ENCODE measurements at places on chromosomes 6 and 20.

- peak; percentile 51 for DNase-seq
Observed at GRCh38 chr6:113859349-113860180, 2.4 kb downstream of the MARCKS start.

- no peak for DNase-seq
Observed at GRCh38 chr6:162108041-162108440, 619.5 kb downstream of the PRKN start.

DNA sequence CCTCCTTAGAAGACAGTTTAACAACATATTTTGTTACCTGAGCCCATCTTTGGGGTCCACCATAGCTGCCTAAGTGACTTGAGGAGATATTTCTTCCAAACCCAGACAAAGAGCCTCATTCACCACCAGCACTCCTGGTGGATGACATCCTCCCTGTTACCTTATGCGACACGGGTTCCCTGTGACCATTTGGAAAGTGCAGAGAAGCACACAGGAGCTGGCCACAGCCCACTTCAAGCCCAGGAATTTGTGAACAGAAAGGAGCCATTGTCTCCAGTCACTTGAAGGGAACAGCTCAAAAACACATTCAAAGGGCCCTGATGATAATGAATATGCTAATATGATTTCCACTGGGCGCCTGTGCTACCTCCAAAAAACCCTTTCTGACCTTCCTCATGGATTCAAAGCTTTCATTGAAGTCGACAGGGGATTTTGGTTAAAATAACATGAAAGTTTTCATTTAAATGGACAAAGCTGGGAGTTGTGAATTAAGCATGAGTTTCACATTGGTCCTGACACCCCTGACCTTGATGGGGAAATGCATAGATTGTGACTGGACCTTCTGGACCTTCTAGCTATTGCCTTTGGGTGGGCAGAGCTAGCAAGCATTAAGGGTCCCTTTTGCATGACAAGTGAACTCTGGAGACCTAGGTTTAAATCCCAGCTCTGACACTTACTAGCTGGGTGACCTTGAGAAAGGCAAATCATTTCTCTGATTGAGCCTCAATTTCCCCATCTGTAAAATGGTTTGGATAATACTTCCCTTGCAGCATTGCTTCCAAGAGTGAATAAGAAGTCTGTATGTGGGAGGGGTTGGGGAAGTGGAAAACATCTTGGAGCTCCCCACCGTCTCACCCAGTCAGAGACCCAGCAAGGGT lies 83.3 kb upstream of the SIRPA start:
- DNase-seq, result no peak

DNA sequence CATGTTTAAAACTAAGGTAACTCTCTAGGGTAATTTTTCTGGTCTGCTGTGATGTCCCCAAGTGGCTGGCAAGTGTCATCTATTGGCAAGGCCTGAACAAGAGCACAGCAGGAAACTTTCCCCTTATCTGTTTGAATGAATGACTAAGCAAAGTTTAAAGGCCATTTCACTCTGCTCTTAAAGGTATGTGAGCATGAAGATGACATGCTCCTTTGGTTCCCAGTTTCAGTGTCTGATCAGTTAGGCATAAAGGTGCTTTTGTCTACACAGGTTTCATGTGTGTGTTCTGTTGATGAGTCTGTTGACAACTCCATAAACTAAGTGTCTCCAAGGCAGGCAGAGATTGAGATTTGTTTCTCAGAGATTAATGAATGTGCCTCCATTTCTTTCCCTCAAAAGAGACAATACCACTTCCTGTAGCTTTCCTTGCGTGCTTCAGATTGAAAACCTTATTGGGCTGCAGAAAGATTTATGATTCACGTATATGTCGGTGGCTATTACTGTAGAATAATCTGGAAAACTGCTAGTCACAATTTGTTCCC lies 83.9 kb downstream of the MAP3K7 start:
- no peak for DNase-seq

- DNase-seq, result no peak
Observed at GRCh38 chr20:34473262-34473883, 42.8 kb upstream of the DYNLRB1 start.

DNA sequence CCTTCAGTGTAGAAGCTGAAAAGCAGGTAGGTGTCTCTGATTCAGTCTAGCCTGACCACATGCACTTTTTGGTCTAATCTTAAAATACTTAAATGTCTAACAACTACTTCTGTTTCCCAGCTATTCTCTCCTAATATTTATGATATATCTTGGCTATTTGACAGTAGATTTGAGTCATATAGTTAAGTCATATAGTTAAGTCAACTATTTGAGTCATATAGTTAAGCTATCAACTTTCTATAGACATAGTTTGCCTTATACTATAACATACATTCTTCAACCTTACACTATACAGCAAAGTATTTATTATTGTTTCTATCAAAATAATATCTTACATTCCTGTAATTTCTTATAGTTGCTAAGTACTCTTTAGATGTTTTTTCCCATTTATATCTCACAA lies 110.9 kb downstream of the GMDS start:
- no peak for DNase-seq

- no peak for DNase-seq
Observed at GRCh38 chr6:141764388-141764787, 368.3 kb upstream of the GJE1 start.

- DNase-seq, result no peak
Observed at GRCh38 chr6:29749308-29749662, 26.1 kb downstream of the HLA-F start.

- no peak for DNase-seq
Observed at GRCh38 chr6:79812195-79812594, 135.2 kb downstream of the ELOVL4 start.

DNA sequence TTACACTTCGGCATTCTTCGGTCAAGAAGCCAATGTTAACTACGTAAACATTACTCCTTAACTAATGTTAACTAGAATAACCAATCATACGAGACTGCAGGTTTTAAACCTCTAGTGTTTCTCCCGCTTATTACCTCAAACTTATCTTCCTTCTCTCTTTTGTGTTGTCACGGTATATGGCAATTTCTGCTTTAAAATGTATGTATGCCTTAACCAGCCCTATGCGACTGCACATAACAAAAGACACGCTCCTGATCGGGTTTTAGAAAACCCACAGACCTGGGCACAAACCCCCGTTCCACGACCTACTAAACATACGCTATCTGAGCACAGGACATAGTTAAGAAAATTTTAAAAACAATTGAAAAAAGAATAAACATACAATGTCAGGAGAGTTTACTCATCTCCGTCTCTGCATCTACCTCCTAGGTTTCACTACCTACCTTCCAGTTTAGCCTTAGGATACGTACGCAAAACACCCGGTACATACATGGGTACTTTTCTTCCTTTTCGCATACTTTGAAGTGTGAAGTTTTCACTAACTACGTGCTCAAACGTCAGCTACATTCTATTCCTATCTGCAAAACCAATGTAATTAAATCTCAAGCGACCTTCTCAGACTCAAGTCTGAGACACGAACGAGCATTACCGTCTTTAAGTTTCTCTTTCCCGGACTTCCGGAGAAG lies 1.1 kb downstream of the CD164 start:
- peak; percentile 8 for DNase-seq

- no peak for DNase-seq
Observed at GRCh38 chr6:162467679-162468078, 259.9 kb downstream of the PRKN start.

GRCh38 chr20:62014889-62015537 lies 50.7 kb downstream of the TAF4 start:
- DNase-seq, result no peak

DNA sequence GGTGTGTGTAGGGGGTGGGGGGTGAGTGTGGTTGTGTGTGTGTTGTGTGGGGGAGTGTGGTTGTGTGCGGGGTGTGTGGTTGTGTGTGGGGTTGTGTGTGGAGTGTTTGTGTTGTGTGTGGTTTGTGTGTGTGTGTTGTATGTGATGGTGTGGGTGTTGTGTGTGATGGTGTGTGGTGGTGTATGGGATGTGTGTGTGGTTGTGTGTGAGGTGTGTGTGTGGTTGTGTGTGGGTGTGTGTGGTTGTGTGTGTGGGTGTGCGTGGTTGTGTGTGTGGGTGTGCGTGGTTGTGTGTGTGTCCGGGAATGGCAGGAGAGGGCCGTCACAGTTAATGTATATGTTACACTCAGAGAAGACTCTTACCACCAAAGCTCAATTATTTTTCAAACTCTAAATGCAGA lies 79.8 kb downstream of the TBXT start:
- DNase-seq, result no peak

DNA sequence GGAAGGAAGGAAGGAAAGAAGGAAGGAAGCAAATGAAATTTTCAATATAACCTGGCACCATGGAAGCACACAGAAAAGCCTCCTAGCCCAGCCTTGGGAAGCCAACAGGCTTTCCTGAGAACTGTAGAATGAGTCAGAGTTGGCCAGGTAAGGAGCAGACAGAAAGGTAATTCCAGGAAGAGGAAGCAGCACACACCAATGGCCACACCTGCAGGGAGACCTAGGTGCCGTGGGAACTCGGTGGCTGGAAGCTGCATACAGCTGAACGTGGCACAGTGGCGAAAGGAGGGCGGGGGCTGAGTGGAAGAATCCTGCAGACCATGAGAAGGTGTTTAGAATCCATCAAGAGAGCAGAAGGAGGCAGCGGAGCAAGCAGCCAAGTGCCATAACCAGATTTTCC lies 224.8 kb upstream of the RREB1 start:
- no peak for DNase-seq

GRCh38 chr6:154058963-154059680 lies 20.1 kb downstream of the OPRM1 start:
- no peak for DNase-seq

DNA sequence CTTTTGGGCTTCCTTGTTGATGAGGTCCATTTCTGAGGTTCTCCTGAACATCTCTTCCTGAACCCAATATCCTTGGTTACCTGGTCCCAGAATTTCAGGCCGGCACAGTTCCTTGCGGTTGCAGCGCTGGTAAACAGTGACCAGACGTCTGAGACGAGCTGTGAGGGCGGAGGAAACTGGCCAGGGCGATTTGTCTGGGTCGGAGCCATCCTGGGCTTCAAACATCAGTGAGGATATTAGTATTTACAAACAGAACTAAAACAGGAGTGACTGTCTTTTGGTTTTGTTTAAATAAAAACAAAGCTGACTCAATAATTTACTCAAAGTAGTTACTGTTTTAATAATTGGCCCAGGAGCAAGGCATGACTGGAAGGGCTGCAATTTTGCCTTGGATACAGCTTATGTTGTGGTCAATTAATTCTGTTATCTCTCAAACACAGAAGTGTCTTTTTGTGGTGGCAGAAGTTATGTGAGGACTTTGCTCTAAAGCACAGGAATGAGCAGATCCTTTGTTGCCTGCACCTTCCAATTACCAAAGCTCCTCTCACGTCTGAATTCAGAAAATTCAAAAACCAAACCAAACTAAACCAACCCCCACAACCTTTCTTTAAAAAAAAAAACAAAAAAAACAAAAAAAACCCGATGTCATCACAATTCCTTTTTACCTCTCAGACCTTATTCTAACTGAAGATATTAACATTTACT lies 58.7 kb upstream of the EMILIN3 start:
- DNase-seq, result peak; percentile 22

GRCh38 chr6:82906951-82907350 lies 158.7 kb downstream of the UBE3D start:
- DNase-seq, result peak; percentile 39

GRCh38 chr6:40439026-40439800 lies 148.0 kb downstream of the LRFN2 start:
- no peak for DNase-seq

GRCh38 chr6:31687860-31688693 lies 7.2 kb upstream of the LY6G5C start:
- no peak for DNase-seq

- DNase-seq, result no peak
Observed at GRCh38 chr6:121383478-121383877, 49.2 kb upstream of the TBC1D32 start.

- no peak for DNase-seq
Observed at GRCh38 chr20:38471245-38471644, 1.4 kb upstream of the RALGAPB start.

GRCh38 chr6:14254505-14254904 lies 136.9 kb downstream of the CD83 start:
- no peak for DNase-seq

DNA sequence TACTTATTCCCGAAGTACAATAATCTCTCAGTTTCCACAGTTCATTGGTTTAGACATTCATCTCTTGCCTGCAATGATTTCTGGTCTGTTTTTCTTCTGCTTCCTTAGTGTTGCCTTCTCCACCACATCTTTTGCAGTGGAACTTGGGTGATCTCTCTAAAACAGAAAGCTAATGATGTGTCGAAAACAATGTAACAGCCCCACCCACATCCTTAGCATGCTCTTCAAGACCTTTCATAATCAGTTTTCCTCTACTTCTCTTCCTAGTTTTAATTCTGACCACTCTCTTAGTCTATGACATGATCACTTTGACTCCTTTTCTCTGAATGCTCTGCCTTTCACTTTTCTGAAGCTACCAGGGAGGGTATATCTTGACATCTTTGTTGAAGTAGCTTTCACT lies 1007.9 kb upstream of the CITED2 start:
- DNase-seq, result no peak

DNA sequence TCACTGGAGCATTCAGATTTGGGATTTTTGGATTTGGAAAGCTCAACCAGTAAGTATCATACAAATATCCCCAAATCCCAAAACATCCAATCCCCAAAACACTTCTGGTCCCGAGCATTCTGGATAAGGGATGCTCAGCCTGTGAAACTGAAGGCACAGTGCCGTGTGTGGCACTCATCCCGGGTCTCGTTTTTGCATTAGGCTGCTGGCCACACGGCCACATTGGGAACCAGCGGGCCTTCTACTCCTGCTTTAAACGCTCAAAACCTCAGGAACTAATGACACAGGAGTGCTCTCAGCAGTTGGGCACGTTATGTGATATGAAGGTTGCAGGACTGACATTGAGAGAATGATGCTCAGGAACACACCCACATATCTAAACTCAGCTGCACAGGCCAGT lies 35.6 kb downstream of the PSMG4 start:
- no peak for DNase-seq

DNA sequence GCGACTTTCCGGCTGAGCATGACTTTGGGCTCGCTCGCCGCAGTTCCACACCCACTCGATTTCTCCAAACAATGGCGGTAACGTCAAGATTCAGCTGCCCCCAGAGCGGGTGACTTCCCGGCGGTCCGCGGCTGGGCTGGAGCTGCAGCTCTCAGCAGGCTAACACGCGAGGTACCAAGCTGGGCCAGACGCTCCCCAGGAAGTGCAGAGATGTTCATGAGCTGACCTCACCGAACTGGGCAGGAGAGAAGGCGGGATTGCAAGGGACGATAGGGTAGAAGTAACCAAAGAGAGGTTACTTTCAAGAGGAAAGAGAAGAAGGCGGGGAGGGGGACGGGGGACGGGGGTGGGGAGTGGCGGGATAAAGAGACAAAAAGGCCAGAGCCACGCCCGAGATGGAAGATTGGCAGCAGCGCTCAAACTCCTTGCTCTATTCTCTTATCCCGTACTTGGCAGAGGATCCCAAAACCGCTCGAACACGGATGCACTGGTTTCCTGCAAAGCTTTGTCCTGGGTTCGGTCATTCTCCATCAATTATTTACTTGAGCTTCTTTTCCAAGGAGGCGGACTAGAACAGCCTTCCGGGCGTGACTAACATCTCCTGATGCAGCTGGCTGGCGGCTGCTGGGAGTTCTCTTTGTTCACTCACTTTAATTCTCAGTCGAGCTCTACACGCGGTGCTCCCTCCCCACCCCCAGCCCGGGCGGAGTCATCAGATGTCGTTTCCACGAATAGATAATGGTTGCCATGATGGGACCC lies at the start of gene MTCL3:
TSS of gene MTCL3 (minus strand) at position 626 of the 759 bp plus-strand sequence.
- peak; percentile 27 for DNase-seq

- peak; percentile 82 for DNase-seq
Observed at GRCh38 chr20:2172305-2173175, 70.9 kb downstream of the STK35 start.
